ENCODE measurements at places on chromosomes 7 and 10.

DNA sequence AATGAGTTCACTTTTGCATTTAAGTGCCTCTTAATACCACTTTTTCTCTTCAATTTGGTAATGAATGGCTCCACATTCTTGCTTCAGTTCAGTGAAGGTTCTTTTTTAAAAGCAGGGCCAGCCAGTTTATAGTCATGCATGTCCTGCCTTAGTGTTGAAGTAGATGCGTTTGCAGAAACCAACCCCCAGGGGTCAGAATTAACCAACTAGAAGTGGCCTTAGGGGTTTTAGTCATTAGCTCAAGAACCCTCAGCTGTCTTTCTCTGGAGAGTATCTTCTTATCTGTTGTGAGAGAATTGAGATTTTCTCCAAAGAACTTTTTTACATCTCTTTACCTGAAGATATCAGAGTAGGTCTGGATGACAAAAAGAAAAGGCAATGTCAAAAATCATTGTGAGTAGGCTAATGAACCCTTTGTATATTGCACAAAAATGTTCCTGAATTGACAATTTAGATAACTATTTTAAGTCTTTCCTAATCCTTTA lies 82.2 kb downstream of the PIK3CG start:
- peak; percentile 49 for DNase-seq

DNA sequence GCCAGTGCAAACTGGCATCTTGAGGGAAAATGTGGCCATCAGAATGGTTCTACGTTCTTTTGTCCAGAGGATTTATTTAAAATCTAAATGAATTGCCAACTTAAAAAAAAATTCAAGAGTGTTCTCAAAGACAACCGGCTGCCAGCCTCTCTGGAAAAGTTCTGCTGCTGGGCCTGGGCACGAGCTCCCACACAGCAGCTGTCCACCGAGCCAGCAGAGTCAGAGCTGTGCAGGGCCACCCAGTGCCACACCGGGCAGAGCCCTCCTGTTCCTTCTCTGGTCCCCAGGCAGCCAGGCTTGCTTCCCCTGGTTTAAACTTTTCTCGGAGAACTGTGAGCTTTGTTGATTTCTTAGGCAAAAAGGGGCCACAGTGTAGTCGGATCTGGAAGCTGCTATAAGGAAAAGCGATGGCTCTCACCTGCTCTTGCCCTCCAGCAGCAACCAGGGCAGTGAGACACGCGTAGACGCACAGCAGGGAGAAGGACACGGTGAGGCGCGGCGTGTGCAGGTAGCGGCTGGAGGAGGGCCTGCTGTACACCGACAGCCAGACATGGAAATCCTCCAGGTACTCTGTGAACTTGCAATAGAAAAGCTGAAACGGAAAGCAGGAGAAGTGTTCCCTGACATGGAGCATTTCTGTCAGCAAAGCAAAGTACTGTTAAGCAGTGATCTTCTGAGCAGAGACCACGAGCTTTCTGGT lies 111.6 kb downstream of the PKD1L1 start:
- no peak for DNase-seq

GRCh38 chr7:34163956-34164355 lies 258.6 kb downstream of the BMPER start:
- DNase-seq: no peak

GRCh38 chr7:19377611-19378344 lies 232.6 kb upstream of the FERD3L start:
- DNase-seq: no peak

- no peak for DNase-seq
Observed at GRCh38 chr10:109953766-109954165, 30.5 kb upstream of the XPNPEP1 start.

- DNase-seq: no peak
Observed at GRCh38 chr10:102735065-102735562, 8.6 kb upstream of the WBP1L start.

- DNase-seq: no peak
Observed at GRCh38 chr10:114821915-114822443, 399 bp downstream of the FHIP2A start.

- peak; percentile 81 for DNase-seq
Observed at GRCh38 chr10:71608819-71609768, 110.5 kb downstream of the C10orf105 start.
